ENCODE measurements at places on chromosomes 16 and 17.

DNA sequence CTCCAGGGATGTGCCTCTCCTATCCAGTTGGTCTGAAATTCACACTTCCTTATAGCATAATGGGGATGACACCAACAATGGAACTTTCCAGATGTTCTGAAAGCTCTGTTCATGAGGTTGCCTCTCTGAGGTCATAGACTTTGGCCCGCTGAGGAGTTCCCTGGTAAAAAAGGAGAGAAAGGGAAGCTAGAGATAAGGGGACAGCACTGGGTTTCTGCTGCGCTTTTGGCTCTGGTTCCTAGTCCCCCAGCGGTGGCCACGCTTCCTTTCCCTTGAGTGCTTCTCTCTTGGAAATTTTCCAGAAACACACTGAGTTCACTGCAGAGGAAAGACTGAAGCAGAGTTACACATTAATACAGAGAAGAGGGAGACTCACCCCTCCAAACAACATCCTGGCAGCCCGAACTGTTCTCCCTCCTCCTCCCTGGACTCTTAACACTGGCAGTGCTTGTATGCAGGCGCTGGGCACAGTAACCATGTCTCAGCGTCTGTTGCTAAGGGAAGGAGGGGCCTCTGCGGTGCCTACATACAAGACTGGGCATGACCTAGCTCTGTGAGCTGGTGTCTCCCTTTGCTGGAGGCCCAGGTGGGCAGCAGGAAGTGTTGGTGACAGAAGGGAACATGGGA is at the start of gene DNAH3:
Gene DNAH3, minus strand, starts transcription at position 472 of the 627 bp plus-strand sequence. CDS start 527 bp downstream, outside the sequence.
- DNase-seq = no peak

GRCh38 chr17:82967268-82968032 is 112.0 kb upstream of the METRNL start:
- DNase-seq = no peak

- no peak for DNase-seq
Measured at GRCh38 chr16:27511657-27512448, 37.9 kb downstream of the GTF3C1 start.

DNA sequence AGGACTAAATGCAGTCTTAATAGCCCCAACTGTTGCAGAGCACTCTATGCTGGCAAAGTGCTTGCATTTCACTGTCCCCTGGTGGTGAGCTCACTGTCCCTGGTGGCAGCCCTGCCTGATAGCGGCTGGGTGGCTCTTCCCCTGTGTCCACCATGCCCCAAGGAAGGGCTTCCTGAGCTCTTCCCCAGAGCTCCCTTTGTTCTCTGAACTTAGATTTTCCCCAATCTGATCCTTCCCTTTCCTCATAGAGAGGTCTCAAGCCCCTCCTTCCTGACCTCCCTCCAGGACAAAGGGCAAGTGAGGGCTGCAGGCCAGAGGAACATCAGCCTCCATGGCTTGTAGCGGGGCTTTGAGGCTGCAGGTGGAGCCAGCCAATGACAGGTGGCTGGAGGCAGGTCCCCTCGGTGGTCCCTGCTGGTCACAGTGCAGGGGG is 17.0 kb downstream of the BEAN1 start:
- DNase-seq = no peak

DNA sequence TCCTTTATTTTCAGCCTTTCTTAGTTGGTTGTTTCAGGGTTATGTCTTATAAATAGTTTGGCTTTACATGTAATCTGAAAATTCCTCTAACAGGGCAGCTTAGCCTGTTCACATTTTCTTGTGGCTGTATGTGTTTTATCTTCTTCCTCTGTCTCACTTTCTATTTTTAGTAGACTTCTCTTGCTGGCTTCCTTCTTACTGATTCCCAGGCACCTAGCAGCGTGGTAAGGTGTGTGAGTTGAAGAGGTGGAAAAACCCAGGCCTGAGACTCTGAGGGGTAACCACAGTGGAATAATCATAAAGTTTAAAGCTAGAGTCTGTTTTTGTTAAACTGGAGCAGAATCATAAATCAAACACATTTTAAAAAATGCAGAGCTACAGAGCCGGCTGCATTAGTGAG is 190.9 kb downstream of the LGALS9B start:
- no peak for DNase-seq

- no peak for DNase-seq
Measured at GRCh38 chr17:17156107-17156506, 50.0 kb downstream of the PLD6 start.

- DNase-seq = no peak
Measured at GRCh38 chr17:51115179-51115578, 5.5 kb downstream of the SPAG9 start.

DNA sequence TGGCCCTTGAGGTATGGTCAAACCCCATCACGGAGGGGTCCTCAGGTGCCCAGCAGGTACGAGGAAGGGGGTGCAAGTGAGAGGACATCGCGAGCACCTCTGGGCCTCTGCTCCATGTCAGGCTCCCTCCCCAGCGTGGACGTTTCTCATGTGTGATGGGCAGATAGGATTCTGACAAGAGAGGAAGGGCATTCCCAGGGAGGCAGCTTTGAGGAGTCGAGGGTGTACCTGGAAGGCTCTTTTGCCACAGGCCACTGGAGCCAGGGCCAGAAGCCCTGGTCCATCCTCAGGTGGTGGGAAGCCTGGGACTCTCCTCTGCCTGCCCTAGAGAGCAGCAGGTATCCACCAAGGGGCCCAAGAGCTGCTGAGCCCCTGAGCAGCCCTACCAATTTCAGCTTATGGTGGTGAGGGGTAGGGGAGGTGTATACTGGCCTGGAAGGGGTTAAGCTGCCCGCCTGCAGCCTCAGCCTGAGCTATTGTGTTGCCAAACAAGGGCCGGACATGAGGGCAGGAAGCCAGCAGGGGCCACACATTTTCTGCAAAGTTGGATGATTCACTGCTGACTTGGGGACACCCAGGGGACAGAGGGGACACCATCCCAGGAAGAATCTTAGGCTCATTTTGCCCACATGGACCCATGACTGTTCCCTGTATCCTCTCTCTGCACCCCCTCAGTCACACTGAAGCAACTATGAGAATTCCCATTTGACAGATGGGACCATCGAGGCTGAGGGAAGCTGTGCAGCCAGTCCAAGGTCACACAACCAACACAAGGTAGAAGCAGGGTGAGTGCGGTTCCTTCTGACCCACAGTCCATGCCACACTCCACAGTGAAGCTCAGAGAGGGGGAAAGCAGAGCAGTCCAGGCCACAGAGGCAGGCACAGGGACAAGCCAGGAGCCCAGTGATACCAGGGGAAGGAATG is 1.7 kb downstream of the CDH5 start:
- no peak for DNase-seq

DNA sequence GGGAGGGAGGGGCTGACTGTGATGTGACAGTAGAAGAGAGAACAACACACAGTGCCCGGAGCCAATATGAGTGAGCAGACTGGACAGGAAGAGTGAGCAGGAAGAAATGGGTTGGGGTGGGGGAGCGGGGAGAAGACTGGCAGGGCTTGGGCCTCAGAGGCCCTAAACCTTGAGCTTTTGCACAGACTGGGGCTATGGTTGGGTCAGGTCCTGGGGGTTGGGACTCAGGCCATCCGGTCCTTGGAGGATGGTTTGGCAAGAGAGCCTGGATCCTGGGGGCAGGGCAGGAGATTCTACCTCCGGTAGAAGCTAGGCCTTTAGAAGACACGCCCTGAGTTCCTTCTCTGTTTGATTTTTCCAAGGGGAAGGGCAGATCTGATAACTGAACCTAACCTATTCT is 1.1 kb downstream of the CAMTA2 start:
- DNase-seq = no peak

GRCh38 chr17:62715882-62716390 is 88.5 kb downstream of the MRC2 start:
- no peak for DNase-seq

GRCh38 chr17:7442142-7442541 is 2.7 kb upstream of the CHRNB1 start:
- DNase-seq = no peak

- DNase-seq = no peak
Measured at GRCh38 chr17:81608605-81609004, 28.3 kb downstream of the NPLOC4 start.

DNA sequence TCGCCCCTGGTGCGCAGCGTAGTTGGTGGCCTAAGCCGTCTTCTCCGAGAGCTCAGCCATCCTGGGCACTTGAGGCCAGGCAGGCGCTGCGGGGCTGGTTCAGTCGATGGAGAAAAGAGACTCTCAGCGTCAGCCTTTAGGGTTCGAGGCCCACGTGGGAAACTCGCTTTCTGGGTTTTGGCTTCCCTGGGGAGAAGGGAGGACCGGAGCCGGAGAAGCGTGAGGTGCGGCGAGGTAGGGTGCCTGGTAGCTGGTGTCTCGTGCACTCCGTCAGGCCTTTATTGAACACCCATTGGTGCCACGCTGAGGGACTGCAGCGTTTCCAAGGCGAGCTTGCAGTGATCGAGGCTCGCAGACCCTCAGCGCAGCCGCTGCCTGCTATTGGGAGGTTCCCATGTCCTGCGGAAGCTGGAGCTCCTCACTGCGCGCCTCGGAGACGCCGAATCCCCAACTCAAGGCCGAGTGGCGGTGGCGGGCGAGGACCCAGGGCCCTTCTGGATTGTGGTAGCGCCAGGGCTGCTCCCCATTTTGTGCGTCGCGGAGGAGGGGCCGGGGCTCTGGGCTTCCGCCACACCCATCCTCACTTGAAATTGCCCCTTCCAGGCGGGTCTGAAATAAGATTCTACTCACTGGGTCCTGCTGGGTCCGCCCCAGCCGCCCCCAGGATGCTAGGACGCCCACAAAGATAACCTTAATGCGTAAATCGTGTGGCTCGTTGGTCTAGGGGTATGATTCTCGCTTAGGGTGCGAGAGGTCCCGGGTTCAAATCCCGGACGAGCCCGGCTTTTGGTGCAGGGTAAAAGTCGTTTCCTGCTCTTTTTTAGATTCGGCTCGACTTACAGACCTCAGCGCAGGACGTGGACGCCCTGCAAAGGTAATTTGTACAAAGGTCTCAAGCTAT is 1.2 kb downstream of the OR1F1 start:
- no peak for DNase-seq

- DNase-seq = no peak
Measured at GRCh38 chr17:660453-660852, 54.2 kb downstream of the VPS53 start.

- DNase-seq = no peak
Measured at GRCh38 chr16:65117811-65118448, 3.9 kb downstream of the CDH11 start.

- DNase-seq = no peak
Measured at GRCh38 chr16:27727941-27728340, 178.0 kb downstream of the KATNIP start.

GRCh38 chr17:57956291-57957119 is 1.3 kb upstream of the CUEDC1 start:
- DNase-seq = no peak

- DNase-seq = no peak
Measured at GRCh38 chr17:7081341-7082062, 1.5 kb upstream of the CLEC10A start.

DNA sequence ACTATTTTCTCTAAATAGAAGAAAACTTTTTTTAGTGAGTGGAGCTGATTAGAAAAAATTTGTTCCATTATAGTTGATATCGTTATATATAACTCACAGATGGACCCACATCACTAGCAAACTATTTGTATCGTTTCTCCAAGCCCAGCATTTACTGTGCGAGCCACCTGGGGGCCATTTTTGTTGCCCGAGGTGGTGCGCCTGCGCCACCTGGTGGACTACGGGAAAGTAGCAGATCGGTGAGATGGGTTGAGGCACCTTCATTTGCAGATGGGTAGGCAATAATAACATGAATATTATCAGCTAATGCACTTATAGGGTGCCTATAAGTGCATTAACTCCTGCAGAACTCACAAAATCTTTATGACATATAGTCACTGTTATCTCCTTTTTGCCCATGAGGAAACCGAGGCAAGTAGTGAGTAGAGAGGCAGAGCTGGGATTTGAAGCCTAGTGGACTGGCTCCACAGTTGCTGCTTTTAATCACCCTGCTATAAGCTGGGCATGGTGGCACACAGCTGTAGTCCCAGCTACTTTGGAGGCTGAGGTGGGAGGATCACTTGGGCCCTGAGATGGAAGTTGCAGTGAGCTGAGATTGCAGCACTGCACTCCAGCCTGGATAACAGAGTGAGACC is 23.2 kb upstream of the NTN1 start:
- peak; percentile 57 for DNase-seq

GRCh38 chr17:332558-333322 is 19.9 kb downstream of the RPH3AL start:
- no peak for DNase-seq

DNA sequence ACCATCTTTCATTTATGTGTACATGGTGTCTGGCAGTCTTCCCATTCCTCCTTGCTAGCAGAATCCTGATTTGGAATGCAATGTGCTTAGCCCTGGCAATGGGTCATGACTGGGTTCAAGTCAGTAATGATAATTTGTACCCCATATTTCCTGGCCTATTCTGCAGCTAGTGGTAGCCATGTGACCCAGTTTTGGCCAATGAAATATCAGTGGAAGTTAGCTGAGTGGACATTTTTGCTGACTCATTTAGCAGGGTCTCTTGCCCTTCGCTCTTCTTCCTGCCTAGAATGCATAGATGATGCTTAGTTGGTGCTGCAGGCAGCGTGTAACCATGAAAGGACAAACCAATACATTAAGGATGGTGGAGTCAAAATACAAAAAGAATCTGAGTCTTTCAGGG is 78.8 kb upstream of the AKTIP start:
- DNase-seq = no peak

- no peak for DNase-seq
Measured at GRCh38 chr17:8889458-8890210, 22.2 kb upstream of the PIK3R6 start.

- no peak for DNase-seq
Measured at GRCh38 chr17:57279432-57279831, 23.1 kb downstream of the MSI2 start.

DNA sequence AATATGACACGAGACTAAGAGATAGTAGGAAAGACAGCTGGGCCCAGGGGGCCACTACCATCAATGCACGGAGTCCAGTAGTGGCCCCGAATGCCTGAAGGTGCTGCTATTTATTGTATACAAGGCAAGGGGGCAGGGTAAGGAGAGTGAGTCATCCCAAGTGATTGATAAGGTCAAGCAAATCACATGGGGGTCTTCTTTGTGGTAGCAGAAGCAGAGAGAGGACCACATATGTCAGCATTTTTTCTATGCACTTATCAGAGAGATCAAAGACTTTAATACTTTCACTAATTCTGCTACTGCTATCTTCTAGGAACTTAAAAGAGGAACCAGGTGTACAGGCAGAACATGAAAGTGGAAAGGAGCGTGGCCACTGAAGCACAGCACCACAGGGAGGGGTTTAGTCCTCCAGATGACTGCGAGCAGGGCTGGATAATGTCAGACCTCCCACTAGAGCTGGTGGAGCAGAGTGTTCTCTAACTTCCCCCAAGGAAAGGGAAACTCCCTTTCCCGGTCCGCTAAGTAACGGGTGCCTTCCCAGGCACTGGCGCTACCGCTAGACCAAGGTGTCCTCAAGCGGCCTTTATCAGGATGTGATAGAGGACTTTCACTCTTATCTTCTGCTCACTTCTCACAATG is 26.4 kb upstream of the ARL4D start:
- DNase-seq = no peak

GRCh38 chr17:65057531-65058090 is 1.1 kb upstream of the GNA13 start:
- DNase-seq = no peak

- DNase-seq = peak; percentile 84
Measured at GRCh38 chr17:7887482-7888183, 956 bp upstream of the CHD3 start.

GRCh38 chr16:22008215-22009059 is 526 bp downstream of the MOSMO start:
- DNase-seq = no peak

GRCh38 chr16:76576526-76576925 is 299.3 kb downstream of the CNTNAP4 start:
- no peak for DNase-seq

GRCh38 chr17:28252436-28252835 is 66.6 kb upstream of the TMEM97 start:
- DNase-seq = no peak

Measured in stimulated activated CD4-positive, alpha-beta T cell treated with anti-CD3 and anti-CD28 coated beads, TNF-alpha, amount 100 ng/mL, for 4 hours (primary cell).